ENCODE measurements at places on chromosomes 4 and X.

GRCh38 chr4:77310931-77311330 is 153.9 kb downstream of the CCNG2 start:
- DNase-seq: no peak

- no peak for DNase-seq
Observed at GRCh38 chrX:19790829-19791228, 96.6 kb downstream of the SH3KBP1 start.

- no peak for DNase-seq
Observed at GRCh38 chr4:72858328-72858727, 211.2 kb downstream of the COX18 start.

DNA sequence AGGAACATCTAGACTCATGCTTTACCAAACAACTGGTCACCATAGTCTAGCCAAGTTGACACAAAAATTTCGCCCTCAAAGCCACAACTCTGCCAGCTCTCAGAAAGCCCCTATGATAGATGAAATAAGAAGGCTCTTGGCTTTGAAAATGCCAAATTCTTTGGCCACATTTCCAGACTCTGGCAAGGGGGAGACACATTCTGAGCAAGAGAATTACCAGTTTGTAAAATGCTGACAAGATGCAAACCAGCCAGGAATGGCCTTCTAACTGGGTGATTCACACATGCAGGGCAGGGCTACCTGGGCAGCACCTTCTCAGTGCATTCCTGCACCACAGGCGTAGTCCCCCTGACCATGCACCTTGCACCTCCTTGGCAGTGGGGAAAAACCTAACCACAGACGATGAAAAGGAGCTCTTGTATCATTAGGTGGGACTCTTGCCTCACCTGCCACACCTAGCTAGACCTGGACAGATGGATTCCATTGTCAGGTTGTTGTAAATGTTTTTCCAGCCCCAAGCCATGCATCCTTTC is 77.4 kb upstream of the CPEB2 start:
- no peak for DNase-seq

- no peak for DNase-seq
Observed at GRCh38 chr4:183399126-183399522, 45.3 kb upstream of the CDKN2AIP start.

Measured in GM06990 (cell line).